ENCODE measurements at places on chromosomes 16 and 17.

DNA sequence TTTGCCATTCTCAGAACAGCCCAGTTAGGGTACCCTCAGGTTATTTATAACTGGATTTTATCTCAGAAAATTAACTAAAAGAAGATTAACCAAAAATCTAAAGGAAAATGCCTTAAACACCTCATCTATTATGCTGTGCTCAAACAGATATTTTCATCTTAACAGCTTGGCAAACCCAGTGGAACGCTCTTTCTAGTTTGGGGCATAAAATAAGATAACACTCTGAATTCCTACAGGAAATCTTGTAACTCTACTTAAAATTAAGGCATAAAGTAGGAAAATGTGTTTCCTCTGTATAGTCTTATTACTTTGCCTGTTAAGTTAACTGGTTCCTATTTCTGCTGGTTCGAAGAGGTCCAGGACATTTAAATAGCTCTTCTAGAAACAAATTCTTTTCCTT lies 723.9 kb downstream of the MAF start:
- no peak for DNase-seq

GRCh38 chr16:17345043-17345442 lies 125.7 kb downstream of the XYLT1 start:
- no peak for DNase-seq

DNA sequence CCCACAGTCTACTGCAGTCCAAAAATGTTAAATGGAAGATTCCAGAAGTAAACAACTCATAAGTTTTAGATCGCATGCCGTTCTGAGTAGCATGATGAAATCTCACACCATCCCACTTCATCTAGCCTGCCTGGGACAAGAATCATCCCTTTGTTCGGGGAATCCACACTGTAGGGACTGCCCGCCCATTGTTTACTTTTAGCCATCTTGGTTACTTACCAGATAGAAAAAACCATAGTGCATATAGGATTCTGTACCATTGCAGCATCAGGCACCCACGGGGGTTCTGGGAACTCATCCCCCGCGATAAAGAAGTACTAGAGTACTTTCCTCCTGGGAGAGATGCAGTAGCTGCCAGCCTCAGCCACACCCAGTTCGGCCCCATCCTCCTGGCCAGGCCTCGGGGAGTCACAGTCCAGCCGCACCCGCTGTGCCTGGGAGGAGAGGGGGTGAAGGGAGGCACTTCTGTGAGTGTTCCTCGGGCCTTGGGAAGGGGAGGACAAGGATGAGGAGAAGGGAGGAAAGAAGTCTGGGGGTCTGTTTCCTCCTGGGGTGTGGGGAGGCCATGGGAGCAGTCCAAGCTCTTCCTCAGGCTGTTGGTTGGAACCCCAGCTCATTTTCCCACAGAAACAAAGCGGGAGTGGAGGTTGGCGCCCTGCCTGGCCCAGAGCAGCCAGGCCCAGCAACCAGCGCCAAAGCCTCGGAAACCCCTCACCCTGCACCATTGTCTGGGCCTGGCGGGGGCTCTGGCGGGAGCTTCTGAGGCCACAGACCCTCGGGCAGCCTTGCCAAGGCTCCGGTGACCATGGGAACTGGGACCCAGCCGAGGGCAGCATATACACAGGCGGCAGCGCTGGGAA lies 8.9 kb downstream of the TRIM47 start:
- DNase-seq, result no peak

- DNase-seq, result no peak
Observed at GRCh38 chr17:76672270-76672851, 28.8 kb upstream of the ST6GALNAC1 start.

GRCh38 chr17:35797918-35798317 lies 2.5 kb upstream of the MMP28 start:
- DNase-seq, result no peak

GRCh38 chr16:1133810-1134520 lies 18.9 kb upstream of the CACNA1H start:
- no peak for DNase-seq

GRCh38 chr16:82242201-82242600 lies 72.2 kb upstream of the MPHOSPH6 start:
- DNase-seq, result no peak

DNA sequence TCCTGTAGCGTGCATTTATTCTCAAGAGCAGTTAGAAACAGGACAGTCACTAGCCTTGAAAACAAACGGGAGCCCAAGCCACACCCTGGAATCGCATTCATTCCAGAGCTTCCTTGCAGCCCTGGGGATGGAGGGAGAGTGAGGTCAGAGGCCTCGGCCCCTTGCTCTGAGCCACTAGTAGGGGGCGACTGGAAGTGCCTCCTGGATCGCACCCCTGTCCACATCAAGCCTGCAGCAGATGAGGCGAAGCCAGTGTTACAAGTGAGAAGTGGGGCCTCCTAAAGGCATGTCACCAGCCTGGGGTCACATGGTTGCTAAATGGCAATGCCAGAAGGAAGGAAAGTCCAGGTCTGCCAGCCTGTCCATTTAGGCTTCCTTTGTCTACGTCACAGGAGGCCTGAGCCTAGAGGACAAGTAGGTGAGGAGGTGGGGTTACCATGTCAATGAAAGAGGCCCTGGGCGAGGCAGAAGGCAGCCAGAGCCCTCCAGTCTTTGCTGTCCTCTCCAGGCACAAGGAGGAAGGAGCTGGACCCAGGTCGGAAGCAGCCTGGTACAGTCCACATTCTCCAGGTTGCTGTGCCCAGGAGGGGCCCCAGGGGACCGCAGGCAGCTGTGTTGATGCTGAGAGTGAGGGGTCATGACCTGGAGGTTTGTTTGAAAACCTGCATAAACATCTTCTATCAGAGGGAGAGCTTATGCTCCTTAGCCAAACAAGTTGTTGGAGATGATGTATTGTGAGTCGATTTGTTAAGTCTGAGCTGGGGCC lies 3.0 kb upstream of the RCVRN start:
- no peak for DNase-seq

- no peak for DNase-seq
Observed at GRCh38 chr16:20510323-20510722, 59.0 kb downstream of the ACSM2A start.

DNA sequence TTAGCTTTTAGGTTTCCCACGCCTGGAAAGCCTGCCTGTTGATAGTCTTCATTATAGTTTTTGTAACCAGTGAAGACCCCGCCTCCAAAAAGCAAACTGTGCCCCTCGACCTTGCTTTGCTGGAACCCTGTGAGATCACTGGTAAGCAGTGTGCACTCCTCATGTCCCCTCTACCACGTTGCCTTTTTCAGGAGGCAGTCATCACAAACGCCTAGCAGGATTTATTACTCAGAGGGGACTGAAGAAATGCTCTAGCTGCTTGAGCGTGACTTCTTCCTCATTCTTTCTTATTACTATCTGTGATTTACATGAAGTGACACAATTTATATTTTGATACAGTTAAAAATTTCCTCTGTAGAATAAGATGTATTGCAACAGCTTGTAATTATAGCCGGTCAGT lies 6.5 kb upstream of the KRTAP3-1 start:
- DNase-seq, result no peak

DNA sequence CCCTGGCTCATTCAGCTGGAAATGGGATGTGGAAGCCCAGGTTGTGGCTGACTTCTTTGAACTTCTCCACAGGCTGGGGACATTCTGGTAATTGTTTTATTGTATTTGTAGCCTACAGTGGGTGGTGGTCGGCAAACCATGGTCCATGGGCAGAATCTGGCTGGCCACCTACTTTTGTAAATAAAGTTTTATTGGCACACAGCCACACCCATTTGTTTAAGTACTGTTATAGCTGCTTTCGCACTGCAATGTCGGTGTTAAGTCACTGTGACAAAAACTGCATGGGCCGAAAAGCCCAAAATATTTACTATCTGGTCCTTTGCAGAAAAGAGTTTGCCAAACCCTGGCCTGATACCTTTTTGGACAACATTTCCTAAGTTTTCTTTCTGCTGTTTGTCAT lies 86.2 kb downstream of the NTN1 start:
- DNase-seq, result no peak

Data from NCI-H1694 treated with DMSO at 0.1 percent for 48 hours (cell line).